ENCODE measurements at places on chromosomes 13 and 19.

DNA sequence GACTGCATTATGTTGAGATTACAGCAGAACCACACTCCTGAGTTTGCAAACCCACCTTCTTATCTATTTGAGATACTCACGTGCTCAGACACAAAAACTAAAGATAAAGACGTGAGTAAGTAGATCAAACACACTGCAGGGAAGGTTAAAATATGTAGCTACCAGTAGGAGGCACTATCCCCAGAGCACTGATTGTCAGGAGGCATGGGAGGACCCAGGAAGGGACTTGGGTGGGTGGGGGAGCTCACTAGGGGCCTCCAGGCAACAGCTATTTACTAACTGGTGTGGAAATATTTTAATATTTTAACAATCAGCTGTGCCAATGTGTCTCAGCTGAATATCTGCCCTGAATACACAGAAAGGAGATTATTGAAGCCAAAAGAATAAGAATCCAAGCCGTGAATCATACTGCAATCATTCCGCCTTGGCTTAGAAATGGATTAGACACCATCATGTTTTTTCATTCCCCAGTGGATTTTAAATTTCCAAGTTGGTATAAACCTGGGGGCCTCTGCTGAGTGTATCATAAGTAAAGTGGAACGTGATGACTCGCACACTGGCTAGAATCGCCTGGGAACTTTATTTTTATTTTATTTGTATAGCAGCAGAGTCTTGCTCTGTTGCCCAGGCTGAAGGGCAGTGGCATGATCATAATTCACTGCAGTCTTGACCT lies 73.2 kb upstream of the CACNA1A start:
- DNase-seq = no peak

GRCh38 chr13:20118268-20119140 lies 42.3 kb downstream of the GJA3 start:
- no peak for DNase-seq

GRCh38 chr13:55571237-55571867 lies 1569.4 kb upstream of the PRR20A start:
- DNase-seq = no peak

GRCh38 chr13:22336460-22336859 lies 665.6 kb downstream of the FGF9 start:
- DNase-seq = no peak

GRCh38 chr13:52713894-52714293 lies 25.7 kb downstream of the CNMD start:
- DNase-seq = peak; percentile 21

Measured in bronchial epithelial cell (primary cell).